HepG2 (cell line): ENCODE measurements at places on chromosomes 6 and 20. TPM values are rescaled to one million over a fixed set of nuclear protein-coding genes. Genes with fewer than 3 reads are reported as not detected.

ATXN1 gene
- total RNA-seq = 16.3 and 20.7 TPM in 2 replicates

DNA sequence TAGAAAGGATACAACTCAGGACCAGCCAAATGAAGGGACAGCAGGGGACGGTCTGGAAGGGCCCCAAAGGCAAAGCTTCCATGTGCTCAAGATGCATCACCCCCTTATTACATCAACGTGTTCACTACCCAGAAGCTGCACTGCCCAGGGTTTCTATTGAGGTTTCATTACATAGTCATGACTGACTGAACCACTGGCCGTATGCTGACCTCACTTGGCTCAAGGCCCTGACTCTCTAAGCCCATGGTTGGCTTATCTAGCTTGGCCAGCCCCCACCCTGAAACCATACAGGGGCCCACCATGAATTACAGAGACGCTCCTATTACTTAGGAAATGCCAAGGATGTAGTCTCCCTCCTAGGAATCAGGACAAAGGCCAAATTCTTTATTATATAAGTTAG lies 179.4 kb downstream of the FOXC1 start:
- no peak for DNase-seq

RBPJL gene
- total RNA-seq = not detected in 2 replicates

DNA sequence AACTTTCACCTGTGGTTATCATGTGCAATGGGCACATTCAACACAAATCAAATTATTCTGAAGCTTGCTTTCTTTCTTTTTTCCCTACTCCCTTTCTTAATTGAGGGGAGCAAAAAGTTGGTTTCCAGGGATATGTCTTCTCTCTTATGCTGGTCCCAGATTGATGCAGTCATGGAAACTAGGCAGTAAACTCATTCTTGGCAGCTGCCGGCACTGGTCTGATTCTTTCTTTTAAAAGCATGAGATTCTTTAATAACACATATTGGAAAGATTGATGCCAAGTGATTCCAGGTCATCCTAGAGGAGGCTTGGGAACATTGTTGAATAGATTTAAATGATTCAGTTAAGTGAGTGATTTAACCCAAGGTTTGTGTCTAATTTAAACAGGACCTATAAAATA lies 29.0 kb downstream of the PTPRA start:
- DNase-seq = no peak

GRCh38 chr6:160272707-160273106 lies 14.1 kb upstream of the SLC22A2 start:
- no peak for DNase-seq

GRCh38 chr6:39453241-39453640 lies 130.7 kb upstream of the KCNK16 start:
- no peak for DNase-seq

NHLRC1 gene
- total RNA-seq = 0.11 and 0.20 TPM in 2 replicates
